ELR (cell line): ENCODE measurements at places on chromosomes 2 and 18.

DNA sequence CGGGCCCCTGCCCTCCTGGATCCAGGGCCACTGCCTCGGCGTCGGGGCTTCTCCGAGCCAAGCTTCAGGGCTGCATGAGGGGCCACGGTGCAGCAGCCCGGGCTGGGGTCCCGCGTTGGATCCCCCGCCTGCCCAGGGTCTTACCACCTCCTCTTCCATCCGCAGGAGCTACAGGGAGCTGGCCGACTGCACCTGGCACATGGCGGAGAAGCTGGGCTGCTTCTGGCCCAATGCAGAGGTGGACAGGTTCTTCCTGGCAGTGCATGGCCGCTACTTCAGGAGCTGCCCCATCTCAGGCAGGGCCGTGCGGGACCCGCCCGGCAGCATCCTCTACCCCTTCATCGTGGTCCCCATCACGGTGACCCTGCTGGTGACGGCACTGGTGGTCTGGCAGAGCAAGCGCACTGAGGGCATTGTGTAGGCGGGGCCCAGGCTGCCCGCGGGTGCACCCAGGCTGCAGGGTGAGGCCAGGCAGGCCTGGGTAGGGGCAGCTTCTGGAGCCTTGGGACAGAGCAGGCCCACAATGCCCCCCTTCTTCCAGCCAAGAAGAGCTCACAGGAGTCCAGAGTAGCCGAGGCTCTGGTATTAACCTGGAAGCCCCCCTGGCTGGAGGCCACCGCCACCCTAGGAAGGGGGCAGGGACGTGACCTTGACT, 52.1 kb downstream of the RAMP1 start:
- no peak for DNase-seq

DNA sequence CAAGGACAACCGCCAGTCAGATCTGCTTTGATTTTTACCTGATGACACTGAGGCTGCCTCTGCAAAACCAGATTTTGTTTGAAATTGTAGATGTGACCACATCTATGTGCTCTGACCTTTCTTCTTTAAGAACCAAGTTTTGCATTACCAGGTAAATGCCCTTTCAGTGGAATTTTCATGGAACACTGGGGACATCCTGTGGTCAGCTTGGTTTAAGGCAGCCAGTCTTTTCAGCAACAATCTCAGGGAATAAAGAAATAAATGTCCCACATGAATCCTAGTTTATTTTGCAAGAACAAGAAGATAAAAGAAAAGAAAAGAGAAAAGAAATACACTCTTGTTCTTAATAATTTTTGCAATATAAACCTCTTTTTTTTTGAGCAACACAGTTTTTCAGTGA, 90.6 kb downstream of the POU3F3 start:
- DNase-seq = peak; percentile 24

DNA sequence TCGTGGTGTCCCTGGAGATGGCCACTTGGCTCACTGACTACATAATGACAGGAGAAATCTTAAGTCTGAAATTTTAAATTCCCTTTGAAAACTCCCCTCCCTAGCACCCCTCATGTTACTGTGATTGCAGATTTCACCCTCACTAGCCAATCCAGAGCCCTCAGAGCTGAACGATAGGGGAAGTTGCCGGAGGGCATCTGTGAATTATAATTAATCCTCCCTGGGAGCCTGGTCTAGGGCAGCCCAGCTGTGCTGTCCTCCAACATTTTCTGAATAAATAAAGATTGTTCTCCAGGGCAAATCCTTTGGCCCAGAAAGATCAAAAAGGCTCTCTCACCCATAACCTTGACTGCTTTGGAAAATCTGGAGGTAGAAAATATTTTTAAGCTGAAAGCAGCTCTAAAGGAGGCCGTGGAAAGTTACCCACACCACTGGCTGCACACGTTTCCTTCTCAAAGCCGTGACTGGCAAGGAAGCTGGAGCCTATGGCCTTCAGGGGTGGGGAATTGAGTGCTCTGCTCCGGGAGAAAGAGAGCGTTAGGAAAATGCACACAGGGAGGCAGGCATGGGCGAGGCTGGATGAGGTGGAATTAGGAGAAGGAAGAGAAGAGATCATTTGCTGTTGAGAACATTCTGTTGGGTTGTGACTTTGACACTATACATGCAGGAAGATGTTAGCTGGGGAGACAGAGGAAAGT, 68.9 kb upstream of the CNGA3 start:
- no peak for DNase-seq

- DNase-seq = no peak
Measured at GRCh38 chr2:197315371-197315770, 4.8 kb upstream of the ANKRD44 start.

DNA sequence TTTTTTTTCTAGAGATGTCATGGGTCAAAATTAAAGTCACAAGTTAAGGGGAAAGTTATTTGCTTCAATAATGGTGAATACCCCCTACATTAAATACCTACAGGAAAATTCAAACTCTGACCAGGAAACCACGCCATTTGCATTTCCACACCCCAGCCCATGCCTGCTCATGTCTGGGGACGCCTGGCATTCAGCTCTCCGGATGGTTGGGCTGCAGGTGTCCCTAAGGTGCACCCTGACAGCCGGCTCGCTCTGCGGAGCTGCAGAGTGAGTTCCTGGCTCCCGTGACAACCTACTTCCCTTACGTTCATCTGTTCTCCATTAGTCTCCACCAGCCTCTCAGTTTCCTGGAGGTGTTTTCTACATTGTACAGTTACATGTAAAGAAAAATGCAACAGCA, 122.7 kb upstream of the RIOK3 start:
- no peak for DNase-seq

- DNase-seq = peak; percentile 14
Measured at GRCh38 chr2:207045531-207045930, 106.2 kb downstream of the CPO start.

GRCh38 chr2:172285010-172285621, 142.3 kb upstream of the ITGA6 start:
- peak; percentile 49 for DNase-seq

GRCh38 chr2:501130-501529, 176.1 kb downstream of the TMEM18 start:
- peak; percentile 0 for DNase-seq

GRCh38 chr2:223865124-223865523, 27.7 kb upstream of the AP1S3 start:
- DNase-seq = no peak

GRCh38 chr2:75555701-75556100, 5.0 kb downstream of the EVA1A start:
- DNase-seq = no peak
